Mesenteric fat pad (tissue), 1 donor: ENCODE measurements at places on chromosomes 3 and 15. TPM values are rescaled to one million over a fixed set of nuclear protein-coding genes. Genes with fewer than 3 reads are reported as not detected.

DNA sequence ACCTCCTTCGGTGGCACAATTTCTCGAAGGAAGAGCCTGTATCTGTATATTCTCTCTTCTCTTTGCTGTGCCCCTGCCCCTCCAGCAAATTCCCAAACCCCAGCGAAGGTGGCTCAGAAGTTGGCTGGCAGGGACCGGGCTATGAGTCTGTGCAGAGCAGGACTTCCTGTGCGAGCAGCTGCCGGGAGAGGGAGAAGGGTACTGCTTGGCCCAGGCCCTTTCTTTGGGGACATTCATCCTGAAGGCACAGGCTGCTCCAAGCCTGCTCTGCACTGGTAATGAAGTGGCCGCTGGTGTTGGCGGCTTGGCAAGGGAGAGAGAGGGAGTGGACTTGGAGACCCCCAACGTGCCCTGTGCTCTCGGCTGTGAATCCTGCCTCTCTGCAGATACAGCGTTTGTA is 1.5 kb downstream of the SLC6A11 start:
- DNase-seq = no peak

The USF3 gene
- 15.1 TPM for total RNA-seq

DNA sequence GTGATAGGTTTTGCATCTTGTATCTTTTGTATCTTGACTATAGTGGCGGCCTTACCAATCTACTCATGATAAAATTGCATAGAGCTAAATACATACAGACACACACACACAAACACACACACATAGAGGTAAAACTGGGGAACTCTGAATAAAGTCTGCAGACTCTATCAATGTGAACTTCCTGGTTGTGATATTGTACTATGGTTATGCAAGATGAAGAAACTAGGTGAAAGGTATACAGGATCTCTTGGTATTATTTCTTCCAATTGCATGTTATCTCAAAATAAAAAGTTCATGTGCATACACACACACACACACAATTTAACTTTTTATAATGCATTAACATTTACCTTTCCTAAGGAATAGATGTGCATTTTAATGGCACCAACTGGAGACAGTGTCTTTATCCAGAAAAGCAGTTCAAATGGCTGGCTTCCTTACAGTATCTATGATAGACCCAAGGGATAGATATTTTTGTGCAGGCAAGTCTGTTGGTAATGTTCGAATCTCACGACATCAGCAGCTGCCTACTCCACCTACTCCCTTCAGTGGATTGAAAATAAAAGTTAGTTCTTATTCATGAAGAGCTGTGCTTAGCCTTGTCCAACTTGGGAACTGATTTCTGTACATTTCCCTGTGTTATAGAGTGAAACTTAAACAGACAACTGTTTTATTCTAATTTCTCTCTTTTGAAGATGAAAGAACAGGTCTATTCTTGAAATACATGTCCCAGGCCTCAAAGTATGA is 46.9 kb upstream of the SPRED1 start:
- no peak for DNase-seq

- no peak for DNase-seq
Measured at GRCh38 chr3:125194061-125194848, 18.3 kb downstream of the SLC12A8 start.

DNA sequence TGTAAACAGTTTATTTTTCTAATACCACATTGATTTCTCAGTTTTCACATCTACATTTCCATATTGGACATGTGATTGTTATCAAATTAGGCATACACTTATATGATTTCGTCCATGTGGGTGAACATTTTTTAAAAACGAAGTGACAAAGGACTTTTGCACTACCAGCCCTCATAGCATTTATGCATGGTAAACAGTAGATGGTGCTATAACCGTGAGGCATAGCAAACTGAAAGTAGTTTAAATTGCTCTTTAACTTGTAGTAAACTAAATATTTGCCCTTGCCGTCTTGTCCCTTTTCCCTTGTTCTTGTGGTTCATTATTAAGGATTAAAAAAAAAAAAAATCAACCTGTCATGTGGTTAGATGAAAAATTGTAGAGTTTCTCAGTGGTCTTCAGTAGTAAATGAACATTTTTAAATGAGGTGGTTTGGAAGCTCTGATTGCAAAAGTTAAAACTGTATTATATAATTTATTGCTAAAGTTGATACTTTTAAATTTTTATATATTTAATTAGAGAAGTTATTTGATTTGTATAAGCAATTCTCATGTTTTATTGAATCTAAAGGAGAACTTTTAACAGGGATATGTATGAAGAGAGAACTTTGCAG is 24.0 kb downstream of the STX19 start:
- no peak for DNase-seq

GRCh38 chr15:74788683-74789151 is 6.8 kb downstream of the CSK start:
- DNase-seq = no peak

DNA sequence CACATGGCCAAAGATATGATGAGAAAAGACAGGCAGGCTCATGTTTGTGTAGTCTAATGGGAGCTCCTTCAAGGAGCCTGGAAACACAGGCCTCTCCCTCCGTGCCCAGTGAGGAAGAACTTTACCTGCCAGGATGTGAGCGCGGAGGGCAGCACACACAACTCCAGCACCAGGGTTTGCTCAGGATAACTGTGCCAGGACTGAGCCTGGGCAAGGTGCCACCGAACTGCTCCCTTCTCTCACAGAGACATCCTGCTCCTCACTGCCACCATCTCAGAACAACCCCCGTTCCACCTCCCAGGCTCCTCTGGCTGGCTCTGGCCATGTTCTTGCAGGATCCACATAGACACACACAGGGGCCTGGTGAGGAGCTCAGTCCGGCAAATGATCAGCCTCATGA is 87.4 kb downstream of the NUP210 start:
- no peak for DNase-seq

The CCDC9B gene
- total RNA-seq = 10.6 TPM

- no peak for DNase-seq
Measured at GRCh38 chr3:61608711-61609110, 47.3 kb downstream of the PTPRG start.

The AADACL2 gene
- total RNA-seq = 0.22 TPM

The LSAMP gene
- 1.7 TPM for total RNA-seq

DNA sequence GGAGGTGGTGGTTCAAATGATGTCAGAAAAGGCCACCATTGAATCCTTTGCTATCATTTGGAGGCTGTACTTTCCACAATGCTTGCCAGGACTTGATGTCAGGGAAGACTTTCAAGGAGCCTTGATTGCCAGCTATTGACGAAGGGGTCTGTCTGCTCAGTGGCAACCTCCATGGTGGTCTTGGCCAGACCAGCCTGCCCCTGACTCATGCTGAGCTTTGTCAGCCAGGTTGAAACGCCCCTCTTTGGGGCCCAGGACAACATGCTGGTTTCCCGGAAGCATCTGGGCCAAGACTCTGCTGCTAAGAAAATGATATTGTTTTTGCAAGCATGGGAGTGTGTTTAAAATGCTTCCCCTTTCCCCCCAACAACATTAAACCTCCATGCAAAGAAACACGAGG is 26.7 kb downstream of the CGNL1 start:
- DNase-seq = no peak

The RAB43 gene
- 33.0 TPM for total RNA-seq

DNA sequence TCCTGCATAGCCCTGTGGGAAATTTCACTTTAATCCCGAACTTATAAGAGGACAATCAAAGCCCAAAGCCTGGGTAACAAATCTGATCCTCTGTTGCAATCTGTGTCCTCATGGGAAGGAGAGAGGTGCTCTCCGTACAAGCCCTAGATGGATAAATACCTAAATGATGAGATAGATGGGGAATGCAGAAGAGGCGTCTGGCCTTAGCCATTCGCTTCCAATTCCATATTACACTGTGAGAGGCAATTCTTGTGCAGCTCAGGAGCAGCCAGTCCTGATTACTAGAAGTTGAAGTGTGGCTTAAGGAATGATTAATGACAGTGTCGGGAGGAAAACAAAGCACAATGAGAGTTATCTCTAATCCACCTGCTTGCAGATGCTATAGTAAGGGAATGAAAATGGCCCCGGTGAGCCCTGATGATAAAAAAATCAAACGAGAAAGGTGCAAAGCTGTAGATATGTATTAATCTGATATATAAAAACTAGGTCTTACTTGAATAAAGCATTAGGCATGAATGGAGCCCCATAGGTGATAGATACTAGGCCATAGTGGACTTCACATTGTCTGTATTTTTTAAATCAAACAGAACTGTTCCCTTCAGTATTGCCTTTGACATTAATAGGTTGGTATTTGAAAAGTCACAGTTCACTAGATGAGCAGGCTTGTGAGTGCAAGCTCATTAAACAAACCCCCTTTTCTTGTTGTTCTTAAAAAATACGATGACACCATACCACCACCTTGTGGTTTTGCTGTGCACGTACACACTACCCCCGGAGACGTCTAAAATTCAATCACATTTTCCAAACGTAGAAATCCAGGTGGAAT is 54.2 kb upstream of the TMCO5A start:
- no peak for DNase-seq

- DNase-seq = no peak
Measured at GRCh38 chr15:68843425-68844311, 23.0 kb upstream of the ANP32A start.

DNA sequence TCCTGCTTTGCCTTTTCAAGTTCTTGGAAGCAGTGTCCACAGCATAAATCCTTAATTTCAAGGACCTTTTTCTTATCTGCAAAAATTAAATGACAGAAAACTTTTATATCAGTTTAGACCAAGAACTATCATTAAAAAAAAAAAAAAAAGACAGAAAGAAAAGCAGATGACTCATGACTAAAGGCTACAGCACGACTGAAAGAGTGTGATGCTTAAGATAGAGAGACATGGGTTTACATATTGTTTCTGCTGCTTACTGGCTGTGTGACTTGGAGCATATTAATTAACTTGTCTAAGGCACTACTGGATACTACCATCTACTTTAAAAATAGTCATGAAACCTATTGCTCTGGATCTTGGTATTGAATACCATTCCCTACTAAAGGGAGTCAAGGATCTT is 62.3 kb downstream of the CEP152 start:
- no peak for DNase-seq
